ENCODE measurements at places on chromosomes 5 and 9.

GRCh38 chr9:21754741-21755140, 47.7 kb upstream of the MTAP start:
- DNase-seq: no peak

GRCh38 chr9:98977813-98978212, 34.1 kb downstream of the COL15A1 start:
- no peak for DNase-seq

DNA sequence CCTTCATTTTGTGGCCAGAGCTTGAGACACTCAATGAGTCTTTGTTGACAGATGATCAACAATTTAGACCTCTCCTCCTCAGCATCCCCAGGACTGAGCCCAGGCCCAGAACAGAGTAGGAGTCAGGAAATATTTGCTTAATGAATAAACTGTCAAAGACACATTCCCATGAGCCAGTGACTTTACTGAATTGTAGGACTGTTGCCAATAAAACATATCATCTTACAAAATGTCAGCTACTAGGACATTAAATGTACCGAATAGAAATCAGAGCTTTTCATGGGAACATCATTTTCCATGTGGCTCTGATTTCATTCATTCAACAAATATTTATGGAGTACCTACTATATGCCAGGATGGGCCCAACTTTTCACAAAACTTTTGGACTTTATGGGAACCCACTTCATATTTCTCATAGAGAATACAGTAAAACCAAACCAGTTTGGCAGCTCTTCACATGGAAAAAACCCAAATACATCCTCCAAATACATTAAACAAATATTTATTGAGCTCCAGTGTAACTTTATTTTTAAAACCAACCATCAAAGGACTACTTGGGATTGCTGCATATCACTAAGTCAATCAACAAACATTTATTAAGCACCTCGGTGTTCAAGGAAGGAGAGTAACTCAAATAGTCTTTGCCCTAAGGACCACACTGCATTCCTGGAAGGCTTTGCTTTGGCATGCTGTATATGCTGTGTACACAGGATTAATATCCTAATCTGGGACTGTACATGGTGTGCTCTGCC, 11.4 kb downstream of the VDAC1 start:
- no peak for DNase-seq

- no peak for DNase-seq
Observed at GRCh38 chr5:142807372-142807911, 37.3 kb downstream of the ARHGAP26 start.

DNA sequence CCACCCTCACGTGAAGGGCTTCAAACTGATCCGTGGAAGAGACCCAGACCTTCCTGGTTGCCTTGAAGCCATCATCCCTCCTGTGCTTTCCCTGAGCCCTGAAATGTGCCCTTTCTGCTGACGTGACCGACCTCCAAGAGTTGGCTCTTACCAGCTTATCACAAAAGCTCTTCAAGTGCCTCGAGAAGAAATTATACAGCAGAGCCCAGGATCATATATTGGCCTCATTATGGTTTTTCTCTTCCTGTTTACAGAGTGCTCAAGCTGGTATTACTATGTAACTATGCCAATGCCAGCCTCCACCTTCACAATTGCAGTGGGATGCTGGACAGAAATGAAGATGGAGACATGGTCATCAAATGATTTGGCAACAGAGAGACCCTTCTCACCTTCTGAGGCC, 66.0 kb downstream of the AOPEP start:
- DNase-seq: no peak

DNA sequence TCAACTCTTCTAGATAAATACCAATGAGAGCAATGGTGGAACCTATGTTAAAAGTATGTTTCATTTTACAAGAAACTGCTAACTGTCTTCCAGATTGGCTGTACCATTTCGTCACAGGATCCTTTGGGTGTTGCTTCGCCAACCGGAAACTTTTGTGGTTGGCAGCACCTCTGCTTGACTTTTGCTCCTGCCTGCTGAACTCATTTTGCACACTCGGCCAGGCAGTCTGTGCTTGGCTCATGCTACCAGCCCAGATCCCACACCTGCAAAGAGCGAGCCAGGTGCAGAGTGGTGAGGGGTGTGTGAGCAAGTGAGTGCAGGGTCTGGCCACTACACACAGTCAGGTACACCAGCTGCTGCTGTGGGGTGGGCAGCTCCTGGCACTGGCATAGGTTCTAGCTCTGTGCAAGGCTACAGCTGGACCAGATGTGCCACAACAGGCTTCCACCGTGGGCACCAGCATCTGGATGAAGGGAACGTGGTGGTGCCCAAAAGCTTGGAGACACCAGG, 422.3 kb downstream of the PRR16 start:
- no peak for DNase-seq

DNA sequence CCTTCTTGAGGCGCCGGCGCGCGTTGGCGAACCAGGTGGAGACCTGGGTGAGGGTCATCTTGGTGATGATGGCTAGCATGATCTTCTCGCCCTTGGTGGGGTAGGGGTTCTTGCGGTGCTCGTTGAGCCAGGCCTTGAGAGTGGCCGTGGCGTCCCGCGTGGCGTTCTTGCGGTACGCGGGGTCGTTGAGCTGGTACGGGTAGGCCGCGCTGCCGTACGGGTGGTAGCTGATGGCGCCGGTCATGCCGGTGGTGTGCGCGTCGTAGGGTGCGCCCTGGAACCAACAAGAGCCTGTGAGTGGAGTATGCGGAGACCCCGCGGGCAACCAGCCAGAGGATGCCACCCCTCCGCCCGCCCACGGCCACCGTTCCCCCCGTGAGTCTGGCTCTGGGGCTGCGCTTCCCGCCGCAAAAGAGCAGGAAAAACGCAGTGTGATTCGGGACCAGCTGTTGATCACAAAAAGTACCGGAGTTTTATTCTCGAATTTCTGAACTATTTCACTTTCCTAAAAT, 1.9 kb downstream of the IRX2 start:
- no peak for DNase-seq

DNA sequence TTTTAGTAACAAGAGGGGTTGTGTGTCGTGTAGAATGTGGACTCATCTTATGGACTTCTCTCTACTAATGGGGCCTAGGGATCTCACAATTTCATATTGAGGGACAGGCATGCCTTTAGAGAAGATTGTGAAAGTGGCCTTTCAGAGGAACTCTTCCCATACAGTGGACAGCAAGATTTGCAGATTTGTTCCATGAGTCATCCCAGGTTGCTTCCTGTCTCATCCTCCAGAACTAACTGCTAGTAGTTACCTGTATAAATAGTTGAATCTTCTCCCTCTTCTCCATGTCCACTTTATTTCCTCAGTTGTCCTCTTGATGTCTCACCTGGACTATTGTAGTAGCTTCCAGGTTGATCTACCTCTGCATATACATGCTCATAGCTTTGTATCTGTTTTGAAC, 997.5 kb upstream of the CTNND2 start:
- no peak for DNase-seq

GRCh38 chr5:16918891-16919671, 17.0 kb downstream of the MYO10 start:
- no peak for DNase-seq

DNA sequence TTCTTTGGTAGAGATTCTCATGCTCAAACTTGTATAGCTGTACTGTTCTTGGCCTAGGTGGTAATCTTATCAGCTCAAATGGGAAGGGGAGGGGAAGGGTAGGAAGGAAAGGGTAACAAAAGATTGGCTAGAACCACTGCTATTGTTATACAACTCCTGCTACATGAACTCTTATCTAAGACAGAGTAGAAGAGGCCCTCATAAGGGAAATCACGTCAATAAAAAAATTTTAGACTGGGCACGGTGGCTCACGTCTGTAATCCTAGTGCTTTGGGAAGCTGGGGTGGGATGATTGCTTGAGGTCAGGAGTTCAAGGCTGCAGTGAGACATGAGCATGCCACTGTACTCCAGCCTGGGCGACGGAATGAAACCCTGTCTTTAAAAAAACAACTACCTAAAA, 15.9 kb downstream of the STOM start:
- DNase-seq: no peak

- no peak for DNase-seq
Observed at GRCh38 chr5:14954616-14955343, 83.2 kb upstream of the ANKH start.

DNA sequence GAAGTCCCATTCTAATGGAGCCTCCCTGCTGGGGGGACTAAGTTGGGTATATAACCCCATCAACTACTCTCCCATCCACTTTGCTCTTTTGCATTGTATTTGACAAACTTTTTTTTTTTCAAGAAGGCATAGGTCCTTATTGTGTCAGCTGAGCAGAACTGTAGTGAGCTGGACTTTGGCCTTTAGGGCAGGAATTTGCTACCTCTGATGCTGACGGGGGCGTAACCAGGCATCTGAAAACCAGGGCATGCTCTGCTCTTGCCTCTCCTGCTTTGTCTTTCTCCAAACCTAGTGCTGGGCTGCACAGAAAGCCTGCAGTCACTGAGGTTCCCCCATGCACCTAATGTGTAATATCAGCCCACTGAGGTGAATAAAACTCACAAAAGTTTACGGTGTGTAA, 49.0 kb downstream of the MSX2 start:
- no peak for DNase-seq

- no peak for DNase-seq
Observed at GRCh38 chr9:134099123-134099761, 31.4 kb upstream of the BRD3 start.

DNA sequence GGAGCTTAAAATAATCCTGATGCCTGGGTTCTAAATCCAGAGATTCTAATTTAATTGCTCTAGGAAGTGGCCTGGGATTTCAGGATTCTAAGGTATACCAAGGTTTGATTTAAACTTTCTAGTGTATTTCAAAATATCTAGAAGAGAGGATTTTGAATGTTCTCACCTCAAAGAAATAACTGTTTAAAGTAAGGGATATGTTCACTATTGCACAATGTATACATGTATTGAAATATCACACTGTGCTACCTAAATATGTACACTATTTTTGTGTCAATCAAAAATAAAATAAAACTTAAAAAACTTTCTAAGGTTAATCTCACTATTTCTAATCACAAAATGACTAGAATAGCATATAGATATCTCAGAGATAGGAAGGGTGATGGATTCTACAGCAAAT, 34.0 kb downstream of the TNFSF8 start:
- no peak for DNase-seq

- no peak for DNase-seq
Observed at GRCh38 chr5:141858079-141858765, 20.0 kb downstream of the PCDH1 start.

GRCh38 chr5:149089796-149090195, 26.9 kb upstream of the SH3TC2 start:
- no peak for DNase-seq

GRCh38 chr5:159878988-159879471, 37.3 kb upstream of the ADRA1B start:
- peak; percentile 84 for DNase-seq
